ENCODE measurements at places on chromosomes 1 and 21.

GRCh38 chr1:47213230-47213963 is 18.6 kb downstream of the TAL1 start:
- DNase-seq, result no peak

DNA sequence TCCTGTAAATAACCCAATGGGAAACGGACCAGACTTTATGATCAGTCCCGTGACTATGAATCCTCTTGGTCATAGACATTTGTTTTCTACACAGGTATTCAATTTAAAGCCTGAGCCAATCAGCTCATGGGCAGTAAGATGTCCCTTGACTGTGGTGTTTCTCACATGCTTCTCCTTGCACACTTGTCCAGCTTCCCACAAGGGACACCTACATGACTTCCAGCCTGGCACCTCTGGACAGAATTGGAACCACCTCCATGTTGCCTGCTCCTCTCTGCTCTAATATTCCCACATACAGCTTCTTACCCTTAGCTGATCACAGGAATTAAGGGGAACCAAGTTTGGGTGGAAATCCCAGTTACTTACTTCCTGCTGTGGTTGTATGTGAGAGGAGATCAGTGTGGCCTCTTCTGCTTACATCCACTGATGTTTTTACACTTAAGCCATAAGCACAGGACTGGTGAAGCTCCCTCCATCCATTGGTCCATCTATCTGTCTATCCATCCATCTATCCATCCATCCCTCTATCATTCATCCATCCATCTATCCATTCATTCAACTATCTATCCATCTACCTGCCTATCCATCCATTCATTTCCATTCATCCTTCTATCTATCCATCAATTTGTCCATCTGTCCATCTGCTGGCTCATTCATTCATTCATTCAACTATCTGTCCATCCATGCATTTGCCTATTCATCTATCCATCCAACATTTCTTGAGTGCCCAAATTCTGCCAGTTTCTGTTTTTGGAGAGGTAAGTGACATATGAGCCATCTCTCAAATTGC is 16.4 kb downstream of the RUNX1 start:
- DNase-seq, result no peak

GRCh38 chr1:116386042-116386441 is 13.0 kb downstream of the ATP1A1 start:
- no peak for DNase-seq

GRCh38 chr1:158818560-158818959 is 12.6 kb upstream of the MNDA start:
- no peak for DNase-seq

DNA sequence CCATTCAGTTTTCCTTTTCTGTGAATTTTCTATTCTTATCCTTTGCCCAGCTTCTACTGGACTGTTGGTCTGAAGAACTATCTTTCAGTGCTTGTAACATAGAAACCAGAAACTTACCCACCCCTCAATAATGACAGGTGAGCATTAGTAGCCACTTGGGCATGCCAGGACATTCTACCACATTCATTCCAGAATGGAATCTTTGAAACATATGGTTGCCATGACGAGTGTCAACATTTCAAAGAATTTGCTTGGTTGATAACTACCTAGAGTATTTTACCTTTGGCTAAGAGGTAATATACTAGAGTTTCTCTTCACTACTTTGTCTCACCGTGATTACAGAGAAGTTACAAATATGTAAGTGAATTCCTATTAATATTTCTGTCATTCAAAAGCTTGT is at the start of gene MROH9:
MROH9 (plus strand) TSS at position 304 of the 400 bp plus-strand sequence. CDS start 10,023 bp downstream, outside the sequence.
- no peak for DNase-seq

DNA sequence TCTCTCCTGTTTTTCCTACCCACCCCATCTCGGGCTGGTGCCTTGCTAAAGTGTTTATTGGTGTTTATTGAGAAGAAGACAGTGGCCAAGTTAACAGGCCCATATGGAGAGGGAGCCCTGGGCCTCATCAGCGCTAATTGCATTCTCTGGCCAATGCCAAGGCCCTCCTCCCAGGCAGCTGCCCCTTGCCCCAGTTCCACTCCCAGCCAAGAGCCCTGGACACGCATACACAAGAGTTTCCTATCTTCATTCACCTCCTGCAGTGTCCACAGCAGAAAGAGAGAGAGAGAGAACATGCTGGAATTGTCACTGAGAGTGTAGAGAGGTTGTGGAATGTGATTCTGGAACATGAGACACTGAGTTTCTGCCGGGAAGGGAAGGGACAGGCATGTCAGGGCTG is 25.4 kb upstream of the VWA5B1 start:
- no peak for DNase-seq

- no peak for DNase-seq
Observed at GRCh38 chr1:61192663-61193330, 110.4 kb downstream of the NFIA start.

DNA sequence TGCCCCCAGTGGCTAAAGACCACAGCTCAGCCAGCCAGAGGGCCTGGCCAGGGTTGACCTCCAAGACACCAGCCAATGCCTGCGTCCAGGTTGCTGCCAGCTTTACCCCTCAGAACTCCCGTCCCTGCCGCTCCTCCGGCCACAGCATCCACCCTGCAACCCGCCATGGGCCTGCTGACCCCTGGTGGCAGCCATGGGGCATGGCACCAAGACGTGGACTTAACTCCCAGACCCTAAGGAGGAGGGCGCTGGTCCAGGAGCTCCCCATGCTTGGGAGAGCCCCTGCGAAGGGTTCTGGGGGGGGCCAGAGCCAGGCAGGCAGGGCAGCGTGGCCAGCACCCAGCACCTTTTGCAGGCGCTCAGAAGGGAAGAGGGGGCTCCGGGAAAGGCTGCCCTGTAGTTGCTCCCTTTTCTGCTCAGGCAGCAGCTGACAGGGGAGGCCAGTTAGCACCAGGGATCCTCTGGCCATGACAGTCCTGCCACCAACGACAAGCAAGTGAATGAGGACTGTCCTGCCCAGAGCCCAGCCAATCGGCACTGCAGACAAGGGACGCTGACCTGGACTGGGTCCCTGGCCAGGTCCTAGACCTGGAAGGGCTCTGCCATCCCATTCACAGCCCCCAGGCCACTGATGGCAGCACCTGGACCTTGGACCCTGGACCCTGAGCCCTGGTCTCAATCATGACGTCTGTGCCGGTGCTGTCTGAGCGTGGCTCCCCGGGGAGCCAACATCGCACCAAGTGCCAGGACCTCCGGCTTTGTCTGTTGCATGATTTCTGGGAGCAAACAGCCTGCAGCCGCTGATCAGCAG is 246.2 kb downstream of the NPHP4 start:
- no peak for DNase-seq

GRCh38 chr1:219247441-219247840 is 73.8 kb downstream of the LYPLAL1 start:
- no peak for DNase-seq

DNA sequence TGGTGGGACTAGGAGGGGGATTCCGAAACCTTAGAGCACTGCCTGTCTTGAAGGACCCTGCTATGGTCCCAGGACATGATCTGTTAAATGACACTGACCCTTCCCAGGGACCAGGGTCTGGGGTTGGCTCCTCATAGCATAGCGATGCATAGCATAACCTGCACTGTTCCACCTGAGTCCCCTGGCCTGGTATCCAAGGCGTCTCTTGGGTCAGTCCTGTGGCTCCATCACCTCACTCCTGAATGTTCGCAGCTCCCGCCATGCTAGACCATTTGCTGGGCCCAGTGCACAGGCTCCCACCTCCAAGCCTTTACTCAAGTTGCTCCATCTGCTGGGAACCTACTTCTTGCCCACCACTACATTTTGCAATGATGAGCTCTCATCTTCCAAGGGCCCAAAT is 39.0 kb upstream of the MAGOH start:
- no peak for DNase-seq

GRCh38 chr1:155463865-155464650 is 98.5 kb downstream of the ASH1L start:
- DNase-seq, result peak; percentile 61

GRCh38 chr21:32183396-32183795 is 95.5 kb downstream of the MIS18A start:
- DNase-seq, result no peak

DNA sequence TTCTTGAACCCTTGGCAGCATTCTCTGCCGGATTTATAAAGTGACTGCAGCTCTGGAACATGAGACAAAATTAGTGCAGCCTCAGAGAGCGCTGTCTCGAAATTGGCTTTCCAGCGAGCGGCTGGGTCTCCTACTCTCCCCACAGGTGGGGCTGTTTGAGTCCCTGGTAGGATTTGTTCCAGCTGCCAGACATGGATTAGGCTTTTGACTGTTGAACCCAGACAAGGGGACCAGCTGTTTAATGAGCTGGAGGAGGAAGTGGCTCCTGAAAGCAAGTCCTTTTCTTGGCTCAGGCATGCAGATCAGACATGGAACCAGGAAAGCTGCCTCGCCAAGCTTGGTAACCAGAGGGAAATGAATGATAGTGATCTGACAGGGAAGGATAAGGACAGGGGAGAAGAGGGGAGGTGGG is 69.6 kb downstream of the UBIAD1 start:
- no peak for DNase-seq

DNA sequence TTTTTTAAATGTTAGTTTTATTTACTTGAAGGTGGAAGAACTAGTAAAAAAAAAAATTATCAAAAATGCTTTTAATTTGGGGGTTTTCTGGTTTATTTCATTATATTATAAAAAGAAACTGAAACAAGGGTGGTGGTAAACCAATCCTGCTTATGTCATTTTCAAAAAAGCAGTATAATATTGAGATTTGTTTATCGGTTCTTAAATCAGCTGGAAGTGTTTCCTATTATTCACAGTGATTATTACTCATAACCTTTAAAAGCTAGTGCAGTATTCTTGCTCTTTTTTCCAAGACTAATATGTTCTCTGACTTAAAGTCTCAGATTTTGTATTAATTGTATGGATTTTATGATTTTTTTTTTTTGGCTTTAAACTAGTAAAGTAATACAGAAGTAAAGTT is 5.4 kb upstream of the LRRC40 start:
- no peak for DNase-seq

DNA sequence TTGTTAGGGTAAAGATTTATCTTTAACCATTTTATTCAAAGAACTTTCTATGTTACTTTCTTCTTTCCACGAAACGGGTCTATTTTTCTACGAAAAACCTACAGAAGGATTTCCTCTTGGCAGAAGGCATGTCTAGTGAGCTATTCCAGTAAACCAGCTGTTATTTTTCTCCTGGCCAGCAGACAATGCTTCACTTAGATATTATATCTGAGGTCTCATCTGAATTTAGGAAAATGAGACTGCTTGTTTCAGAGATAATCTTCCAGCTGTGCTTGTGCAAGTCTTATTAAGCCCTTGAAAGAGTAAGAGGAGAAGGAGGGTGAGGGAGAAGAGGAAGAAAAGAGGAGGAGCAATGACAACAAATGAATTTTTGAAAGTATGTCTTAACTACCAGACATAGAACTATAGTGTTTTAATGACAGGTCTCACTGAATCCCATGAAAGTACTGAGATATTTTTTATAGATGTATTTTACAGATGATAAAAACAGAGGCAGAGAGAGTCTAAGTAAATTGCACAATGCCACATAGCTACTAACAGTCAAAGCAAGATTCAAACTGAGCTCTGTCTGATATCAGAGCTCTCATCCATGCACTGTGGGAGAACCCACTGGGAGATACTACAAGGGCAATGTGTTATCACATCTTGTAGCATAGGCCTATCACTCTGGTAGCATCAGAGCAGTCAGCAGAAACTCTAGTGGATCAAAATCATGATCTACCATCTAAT is 54.6 kb upstream of the SAMSN1 start:
- DNase-seq, result no peak

GRCh38 chr1:111110197-111110899 is 29.5 kb downstream of the DRAM2 start:
- no peak for DNase-seq

- DNase-seq, result no peak
Observed at GRCh38 chr1:45928486-45929205, 125.2 kb downstream of the MAST2 start.

DNA sequence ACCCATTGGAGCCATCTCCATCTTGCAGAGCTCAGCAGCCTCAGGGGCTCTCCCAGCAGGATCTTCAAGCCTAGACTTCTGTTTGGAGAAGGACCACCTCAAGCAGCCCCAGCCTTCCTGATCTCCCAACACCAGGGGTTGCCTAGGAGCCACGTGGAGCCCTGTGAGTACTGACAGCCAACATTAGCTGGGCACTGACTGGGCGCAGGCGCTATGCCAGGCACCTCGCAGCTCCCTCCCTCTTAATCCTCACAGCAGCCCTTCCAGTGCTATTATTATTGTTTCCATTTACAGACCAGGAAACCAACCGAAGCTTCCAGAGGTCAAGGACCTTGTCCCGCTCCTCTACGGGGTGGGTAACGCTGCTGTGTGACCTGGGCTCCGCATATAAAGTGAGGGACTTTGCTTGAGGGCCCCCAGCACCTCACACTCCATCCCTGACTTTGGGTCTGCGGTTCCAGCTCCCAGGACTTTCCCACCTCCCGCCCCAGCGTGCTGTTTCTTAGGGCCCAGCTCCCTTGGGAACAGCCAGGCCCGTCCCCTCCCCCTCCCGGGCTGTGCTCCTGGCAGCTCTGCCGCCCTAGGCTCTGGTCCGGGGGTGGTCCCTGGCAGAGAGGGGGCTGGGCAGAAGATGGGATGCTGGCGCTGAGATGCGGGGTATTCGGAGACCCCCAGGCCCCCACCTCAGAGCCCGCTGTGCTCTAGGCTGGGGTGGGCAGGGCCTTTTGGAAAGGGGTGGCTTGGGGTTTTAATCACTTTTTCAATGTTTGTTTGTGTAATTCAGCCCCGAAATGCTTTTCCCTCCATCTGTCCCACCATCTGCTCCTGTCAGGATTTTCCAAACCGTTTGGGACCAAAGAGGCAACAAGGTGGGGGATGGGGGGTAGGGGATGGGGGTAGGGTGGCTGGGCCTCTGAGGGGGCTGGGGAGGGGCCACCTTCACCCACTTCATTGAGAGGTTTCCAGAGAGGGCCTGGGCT is 4.1 kb upstream of the HPCA start:
- DNase-seq, result no peak

GRCh38 chr1:182762536-182762935 is 27.0 kb upstream of the NPL start:
- no peak for DNase-seq

GRCh38 chr1:220235462-220235861 is 36.8 kb downstream of the RAB3GAP2 start:
- DNase-seq, result no peak

GRCh38 chr1:221856228-221857093 is 114.6 kb upstream of the DUSP10 start:
- DNase-seq, result peak; percentile 63

DNA sequence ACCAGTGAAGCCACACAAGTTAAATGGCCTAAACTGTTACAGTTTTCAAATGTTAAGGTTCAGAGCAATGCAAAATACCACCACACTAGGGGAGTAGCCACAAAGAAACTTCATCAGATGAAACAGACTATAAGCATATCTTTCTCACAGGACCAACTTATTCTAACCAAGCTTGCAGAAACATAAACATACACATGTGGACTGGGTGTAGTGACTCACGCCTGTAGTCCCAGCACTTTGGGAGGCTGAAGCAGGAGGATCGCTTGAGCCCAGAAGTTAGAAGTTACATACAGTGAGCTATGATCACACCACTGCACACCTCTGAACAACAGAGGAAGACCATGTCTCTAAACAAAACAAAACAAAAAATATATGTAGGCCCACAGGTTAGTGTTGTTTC is 17.3 kb downstream of the WDR47 start:
- no peak for DNase-seq

All from fibroblast of skin of left biceps (primary cell).